ENCODE measurements at places on chromosomes 11 and 22.

DNA sequence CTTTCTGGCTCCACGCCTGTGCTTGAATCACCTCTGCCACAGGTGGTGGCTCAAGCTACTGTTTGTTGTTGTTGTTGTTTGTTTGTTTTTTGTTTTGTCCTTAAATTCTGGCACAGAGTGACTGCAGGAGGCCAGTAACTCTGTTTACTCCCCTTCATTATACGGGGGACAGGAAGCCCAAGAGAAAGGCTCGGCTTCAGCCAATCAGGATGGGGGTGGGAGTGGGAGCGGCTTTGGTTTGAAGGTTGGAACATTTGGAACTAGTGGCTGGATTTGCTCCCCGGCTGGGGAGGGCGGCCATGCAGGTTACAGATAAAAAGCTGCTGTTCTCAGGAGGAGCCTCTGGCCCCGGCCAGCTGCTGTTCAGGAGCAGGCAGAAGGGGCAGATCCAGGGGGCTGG lies 19.7 kb upstream of the CABP2 start:
- DNase-seq, result no peak

- DNase-seq, result no peak
Observed at GRCh38 chr11:64832467-64833197, 11.8 kb downstream of the CDC42BPG start.

- no peak for DNase-seq
Observed at GRCh38 chr11:61541598-61541997, 33.0 kb downstream of the LRRC10B start.

DNA sequence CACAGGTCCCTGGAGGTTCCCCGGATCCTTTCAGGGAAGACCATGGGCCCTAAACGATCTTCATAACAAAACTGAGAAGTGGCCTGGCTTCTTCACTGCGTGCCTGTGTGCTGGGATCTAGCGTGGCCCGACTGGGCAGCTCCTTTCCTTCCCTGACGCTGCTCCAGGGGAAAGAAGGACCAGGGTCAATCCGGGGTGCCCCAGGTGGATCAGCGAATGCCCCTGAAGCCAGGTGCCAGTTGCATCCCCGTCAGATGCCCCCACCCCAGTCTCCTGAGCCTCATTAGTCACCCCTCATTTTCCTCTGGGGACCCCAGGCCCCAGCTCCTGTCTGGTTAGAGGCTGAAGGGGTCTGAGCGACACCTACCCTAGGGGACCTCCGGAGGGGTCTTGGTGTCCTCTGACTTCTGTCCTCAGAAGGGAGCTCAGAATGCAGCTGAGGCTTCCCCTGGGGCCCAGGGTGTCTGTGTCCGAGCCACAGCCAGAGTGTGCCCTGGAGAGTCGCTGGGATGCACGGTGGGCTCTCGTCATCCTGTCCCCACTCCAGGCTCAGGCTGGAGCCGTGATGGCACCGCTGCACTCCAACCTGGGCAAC lies 18.7 kb upstream of the MUC6 start:
- DNase-seq, result no peak

DNA sequence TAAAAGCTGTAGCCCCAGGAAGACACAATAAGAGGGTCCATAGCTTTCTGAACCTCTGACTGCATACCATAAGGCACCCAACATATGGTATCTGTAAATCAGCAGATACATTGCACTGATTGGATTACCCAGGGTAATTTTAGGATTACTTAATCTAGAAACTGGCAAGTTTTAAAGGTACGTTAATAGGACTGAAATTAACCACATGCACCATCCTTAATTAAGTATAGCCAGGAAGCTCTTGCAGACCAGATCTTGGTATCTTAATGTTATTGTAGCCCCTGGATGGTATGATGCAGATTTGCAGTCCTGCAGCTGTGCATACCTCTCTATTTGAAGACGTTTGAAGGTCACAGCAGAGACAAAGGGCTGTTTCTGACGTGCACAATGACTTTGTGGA lies 72.8 kb downstream of the ARHGAP42 start:
- DNase-seq, result no peak

All from stimulated activated CD4-positive, alpha-beta T cell treated with anti-CD3 and anti-CD28 coated beads, TNF-alpha, amount 100 ng/mL, for 1 hour (primary cell).